ENCODE measurements at places on chromosomes 6 and 20.

DNA sequence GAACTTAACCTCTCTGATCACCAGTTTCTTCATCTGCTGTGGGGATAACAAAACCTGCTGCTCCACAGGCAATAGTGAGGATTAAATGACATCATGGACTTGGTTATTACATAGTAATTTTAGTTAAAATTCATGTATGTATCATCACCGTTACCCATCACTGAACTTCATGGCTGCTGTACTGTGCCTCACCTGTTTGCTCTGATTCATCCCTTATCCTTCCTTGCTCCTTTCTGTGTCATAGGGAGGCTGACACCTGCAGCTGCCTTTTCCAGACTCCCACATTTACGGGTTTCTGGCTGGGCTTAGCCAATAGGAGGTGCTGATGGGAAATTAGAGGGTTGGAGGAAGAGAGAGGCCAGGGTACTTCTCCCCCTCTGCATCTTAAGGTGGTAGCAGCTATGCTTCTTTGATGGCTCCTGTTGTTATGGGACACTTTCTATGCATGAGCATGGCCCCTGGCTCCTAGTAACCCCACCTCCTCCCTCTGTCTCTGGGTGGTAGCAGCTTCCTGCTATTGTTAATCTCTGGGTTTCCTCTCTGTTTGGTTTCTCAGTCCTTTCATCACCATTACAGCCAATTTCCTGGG, 332.1 kb downstream of the DHX35 start:
- no peak for DNase-seq

- no peak for DNase-seq
These were observed 83.4 kb downstream of the CDK19 start for GRCh38 chr6:110731898-110732297.

DNA sequence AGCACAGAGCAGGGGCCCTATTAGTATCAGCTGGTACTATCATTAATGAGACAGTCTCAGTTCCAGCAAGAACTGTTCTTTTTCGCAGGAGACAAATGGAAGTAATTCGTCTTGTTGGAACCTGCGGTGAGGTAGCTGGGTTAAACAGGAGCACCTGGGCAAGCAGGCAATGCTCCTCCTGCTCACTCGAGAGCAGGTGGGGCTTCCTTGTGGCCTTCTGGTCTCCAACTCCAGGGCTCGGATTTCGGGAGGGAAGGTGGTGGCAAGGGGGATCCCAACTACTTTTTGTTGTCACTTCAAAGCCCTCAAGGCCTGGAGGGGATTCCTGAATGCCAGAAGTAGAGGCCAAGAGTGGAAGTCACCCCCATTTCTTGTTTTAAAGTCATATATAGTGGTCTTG, 1.3 kb upstream of the SPEF1 start:
- no peak for DNase-seq

- DNase-seq, result no peak
These were observed 102.5 kb upstream of the EMILIN3 start for GRCh38 chr20:41468994-41469600.

GRCh38 chr6:39665861-39666260, 59.3 kb downstream of the KIF6 start:
- no peak for DNase-seq

GRCh38 chr6:31901415-31901952, 402 bp downstream of the ZBTB12 start:
- DNase-seq, result no peak

GRCh38 chr6:76264468-76264867, 192.0 kb upstream of the IMPG1 start:
- no peak for DNase-seq

- no peak for DNase-seq
These were observed 17.7 kb downstream of the RAB22A start for GRCh38 chr20:58327211-58327610.

GRCh38 chr6:170046791-170047626, 243.9 kb downstream of the DLL1 start:
- no peak for DNase-seq

DNA sequence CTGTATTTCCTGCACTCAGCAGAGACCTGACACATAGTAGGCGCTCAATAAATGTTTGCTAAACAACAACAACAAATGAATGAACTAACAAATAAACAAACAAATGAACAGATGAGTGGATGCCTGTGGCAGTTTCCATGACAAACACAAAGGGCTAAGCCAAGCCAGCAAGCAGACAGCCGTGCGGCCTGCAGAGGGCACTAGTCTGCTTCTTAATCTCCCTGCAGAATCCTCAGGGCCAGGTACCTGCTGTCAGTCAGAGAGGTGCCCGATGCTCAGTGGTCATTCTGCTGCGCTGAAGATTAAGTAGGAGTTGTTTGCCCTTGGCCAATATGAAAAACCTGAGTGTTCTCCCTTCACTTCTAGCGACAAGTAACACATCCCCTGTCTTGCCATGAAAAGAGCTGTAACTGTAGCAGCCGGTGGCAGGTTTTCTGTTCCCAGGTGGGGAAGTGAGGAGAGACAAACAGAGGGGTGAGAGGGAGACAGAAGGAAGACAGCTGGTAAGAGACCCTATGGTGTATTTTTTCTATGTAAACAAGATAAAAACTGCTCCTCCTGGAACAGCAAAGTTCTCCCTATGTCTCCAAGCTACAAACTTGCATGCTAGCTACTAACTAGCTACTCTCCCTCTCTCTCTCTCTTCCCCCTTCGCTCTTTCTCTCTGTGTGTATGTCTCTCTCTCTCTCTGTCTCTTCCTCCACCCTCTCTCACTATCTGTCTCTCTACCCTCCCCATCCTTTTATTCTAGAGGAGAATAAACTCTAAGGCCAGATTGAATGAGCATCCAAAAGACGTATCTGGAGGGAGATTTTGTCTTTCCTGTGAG, at the start of gene MC3R:
Gene MC3R, plus strand, starts transcription at position 779 of the 829 bp plus-strand sequence. CDS start 112 bp downstream, outside the sequence.
- no peak for DNase-seq

- DNase-seq, result no peak
These were observed 43.8 kb downstream of the PTCHD4 start for GRCh38 chr6:48067148-48067712.

DNA sequence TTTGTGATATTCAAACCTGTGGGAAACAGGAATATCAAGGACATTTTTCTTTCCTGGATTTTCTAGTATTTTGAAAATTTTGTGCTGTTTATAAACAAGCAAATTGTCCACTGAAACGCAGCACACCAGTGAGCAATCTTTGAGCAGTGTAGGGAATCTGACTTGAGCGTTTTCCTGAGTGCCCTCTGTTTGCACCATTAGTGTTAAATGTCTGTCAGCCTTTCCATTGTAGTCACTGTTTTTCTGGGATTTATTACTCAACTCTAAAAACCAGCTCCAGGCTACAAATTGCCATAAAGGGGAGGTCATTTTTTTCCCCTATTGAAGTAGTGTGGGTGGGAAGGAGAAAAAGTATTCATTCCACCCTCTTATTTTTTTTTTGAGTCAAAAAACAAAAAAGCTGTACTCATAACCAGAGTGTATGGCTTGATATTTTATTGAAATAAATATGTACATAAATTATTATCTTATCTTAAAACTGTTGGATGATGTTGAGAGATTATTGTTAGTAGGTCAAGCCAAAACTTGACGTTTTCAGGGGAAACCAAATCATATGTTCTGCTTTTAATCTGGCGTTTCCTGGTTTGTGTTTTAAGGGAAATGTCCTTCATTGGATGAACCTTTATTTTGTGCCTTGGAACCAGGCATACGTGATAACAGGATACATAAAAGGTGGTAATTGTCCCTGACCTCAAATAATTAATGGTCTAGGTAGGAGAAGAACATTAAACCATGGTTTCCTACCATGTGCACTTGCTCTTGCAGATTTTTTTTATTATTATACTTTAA, 51.8 kb downstream of the TSHZ2 start:
- no peak for DNase-seq

DNA sequence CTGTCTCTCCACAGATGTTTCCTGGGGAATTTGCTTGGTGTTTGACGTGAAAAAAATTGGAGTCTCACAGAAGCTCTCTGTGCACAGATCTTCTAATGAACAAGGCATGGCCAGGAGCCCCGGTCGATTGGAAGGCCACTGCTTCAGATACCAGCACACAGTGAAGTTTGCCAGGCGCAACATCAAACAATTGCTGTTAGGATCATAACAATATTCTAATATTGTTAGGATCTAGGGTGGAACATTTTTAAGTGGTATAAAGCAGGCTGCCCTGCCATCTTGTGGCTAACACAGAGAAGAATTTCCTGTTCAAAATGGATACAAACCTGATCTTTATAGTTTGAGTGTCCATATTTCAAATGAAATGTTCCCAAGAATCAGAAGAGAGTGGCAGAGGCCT, 64.1 kb downstream of the C6orf118 start:
- no peak for DNase-seq

DNA sequence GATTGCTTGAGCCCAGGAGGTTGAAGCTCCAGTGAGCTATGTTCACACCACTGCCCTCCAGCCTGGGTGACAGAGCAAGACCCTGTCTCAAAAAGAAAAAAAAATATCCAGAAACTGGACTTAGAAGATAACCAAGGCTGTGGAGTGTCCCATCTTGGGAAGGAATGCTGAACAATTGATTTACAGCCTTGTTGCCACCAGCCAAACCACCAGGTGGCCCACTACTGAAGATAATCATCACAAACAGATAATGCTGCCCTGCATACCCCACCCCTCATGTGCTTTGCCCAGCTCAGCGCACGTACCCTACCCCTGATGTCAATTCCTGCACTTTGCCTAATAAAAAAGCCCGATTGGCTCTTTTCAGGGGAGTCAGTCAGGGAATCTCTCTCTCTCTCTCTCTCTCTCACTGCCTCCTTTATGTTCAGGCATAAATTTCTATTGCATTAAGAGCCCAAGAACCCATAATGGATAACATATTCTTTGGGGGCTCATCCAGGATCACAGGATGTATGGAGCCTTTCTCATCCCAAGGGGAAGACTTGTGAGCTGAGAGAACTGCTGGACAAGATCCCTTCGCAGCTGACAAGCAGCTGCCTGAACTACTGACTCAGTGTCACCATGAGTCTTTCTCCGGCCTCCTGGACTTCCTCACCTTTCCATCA, 166.4 kb downstream of the CD24 start:
- no peak for DNase-seq

DNA sequence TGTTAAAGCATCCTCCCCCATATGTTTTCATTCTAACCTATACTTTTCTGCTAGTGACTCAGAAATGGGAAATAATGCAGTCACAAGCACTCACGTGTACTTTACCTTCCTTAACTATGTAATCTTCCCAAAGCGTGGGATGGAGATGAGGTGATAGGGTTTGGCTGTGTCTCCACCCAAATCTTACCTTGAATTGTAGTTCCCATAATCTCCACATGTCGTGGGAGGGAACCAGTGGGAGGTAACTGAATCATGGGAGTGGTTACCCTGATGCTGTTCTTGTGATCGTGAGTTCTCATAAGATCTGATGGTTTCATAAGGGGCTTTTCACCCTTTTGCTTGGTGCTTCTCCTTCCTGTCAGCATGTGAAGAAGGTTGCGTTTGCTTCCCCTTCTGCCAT, 35.4 kb downstream of the AGPAT4 start:
- DNase-seq, result no peak

DNA sequence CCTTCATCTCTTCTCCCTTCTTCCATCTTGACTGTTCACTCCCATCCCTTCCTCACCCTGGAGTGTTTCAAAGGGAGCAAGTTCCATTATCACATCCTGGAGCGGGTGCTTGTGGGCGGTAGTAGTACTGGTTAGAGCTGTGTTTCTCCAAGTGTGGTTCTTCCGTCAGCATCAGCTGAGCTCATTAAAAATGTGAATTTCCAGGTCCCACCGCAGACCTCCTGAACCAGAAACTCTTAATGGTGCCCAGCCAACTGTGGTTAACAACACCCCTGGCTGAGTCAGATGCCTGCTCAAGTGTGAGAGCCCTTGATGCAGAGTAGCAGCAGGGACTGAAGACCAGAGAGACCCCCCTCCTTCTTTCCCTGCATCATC, 24.4 kb downstream of the ANGPT4 start:
- DNase-seq, result no peak

DNA sequence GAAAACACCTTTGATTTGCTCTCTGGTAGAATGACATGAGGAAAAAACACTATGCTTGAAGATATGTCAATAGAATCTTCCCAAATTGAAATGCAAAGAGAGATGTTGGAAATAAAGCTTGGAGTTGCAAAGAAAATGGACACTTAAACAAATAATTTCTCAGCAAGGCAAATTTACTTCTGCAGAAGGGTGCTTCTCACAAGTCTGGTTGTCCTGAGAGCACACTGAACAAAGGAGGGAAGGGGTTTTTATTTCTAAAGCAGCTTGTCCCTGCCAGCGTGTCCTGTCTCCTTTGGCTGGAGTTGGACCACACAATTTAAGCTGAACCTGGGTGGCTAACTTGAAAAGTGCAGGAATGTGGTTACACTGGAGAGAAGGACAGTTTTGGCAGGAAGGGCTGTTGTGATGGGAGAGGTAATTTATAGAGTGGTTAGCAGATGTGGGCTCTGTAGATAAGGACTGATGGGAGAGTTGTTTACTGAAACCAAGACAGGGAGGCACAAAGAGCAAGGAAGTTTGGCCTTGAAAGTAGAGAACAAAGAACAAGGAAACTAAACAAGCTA, 454.6 kb upstream of the EYS start:
- no peak for DNase-seq

DNA sequence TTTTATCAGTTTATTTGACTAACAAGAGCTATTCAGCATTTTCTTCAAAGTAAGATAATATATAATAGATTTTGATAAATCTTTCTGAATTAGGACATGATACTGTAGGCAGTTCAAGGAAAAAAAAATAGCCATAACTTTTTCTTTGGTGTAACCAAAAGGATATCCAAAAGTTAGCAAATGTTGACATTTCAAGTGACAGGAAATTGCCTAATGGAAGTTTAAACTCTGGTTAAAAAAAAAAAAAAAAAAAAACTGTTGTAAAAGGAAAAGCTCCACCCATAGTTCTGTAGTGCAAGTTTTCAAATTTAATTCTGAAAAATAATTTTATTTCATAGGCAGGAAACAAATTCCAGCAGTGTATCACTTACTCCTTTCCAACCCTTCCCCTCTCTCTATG, 18.8 kb downstream of the HEBP2 start:
- peak; percentile 63 for DNase-seq

All from GF-D8 (cell line).